ENCODE measurements at places on chromosomes 4 and X.

DNA sequence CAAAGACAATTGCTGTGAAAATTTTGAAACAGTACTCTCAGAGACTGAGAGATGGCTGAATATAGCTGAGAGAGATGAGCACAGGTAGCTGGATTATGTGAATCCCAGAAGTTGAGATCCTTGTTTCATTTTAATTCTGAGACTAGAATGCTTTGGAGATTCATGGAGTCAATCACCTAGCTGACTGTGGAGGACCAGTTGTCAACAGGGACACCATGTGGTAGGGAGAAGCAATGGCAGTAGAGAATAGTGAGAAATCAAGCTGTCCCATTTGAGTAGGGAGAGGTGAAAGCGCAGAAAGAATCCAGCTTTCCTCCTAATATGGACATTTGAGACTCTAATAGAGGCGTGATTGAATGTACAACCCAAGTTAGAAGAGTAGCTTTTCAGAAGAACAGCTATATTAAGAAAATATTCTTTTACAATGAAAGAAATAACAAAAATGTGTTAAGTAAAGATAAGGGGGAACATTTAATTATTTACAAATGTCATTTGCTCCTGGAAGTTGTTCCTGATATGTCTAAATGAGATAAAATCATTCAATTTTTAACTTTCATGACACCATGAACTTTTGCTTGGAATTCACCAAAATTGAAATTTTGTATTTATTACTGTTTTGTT lies 30.3 kb upstream of the GLRB start:
- DNase-seq, result peak; percentile 52

DNA sequence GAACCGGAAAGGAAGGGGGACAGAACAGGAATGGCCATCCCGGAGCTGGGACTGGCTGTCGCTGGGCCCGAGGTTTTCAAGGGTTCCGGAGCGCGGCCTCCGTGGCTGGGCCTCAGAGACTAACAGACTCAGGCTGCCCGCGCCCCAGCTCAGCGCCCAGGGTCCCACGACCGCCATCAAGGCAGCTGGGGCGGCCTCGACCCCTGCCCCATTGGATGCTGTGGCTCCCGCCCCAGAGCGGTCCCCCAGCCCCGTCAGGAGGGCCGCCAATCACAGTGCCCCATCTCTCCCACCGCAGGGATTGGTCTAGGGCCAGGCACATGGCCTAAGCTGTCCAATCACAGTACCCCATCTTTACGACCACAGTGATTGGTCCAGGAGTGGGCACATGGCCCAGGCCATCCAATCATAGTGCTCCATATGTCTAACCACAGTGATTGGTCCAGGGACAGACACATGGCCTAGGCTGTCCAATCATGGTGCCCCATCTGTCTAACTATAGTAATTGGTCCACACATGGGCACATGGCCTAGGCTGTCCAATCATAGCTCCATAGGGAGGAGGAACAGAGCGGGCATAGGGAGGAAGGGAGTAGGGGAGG lies 105.3 kb upstream of the NKX1-1 start:
- peak; percentile 66 for DNase-seq

GRCh38 chr4:124806403-124806802 lies 93.9 kb upstream of the ANKRD50 start:
- no peak for DNase-seq

DNA sequence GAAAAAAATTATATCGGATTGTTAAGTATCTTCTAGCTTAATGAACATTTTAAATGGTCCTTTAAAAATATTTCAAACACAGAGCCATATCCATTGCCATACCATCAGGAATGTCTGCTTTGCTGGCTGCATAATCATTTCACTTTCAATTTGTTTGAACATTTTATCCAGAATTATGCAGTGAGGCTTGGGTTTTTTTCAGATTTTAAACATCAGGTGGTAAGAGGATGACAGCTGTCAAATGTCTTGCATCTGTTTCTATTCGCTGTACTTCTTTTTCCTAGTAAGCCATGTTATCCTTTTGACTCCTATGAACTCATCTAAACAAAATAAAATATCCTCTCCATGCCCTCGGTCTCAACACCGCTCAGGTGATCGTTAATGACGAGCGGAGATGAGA lies 802 bp downstream of the RFC1 start:
- DNase-seq, result no peak

- DNase-seq, result no peak
Observed at GRCh38 chr4:141668200-141668910, 32.0 kb downstream of the IL15 start.

DNA sequence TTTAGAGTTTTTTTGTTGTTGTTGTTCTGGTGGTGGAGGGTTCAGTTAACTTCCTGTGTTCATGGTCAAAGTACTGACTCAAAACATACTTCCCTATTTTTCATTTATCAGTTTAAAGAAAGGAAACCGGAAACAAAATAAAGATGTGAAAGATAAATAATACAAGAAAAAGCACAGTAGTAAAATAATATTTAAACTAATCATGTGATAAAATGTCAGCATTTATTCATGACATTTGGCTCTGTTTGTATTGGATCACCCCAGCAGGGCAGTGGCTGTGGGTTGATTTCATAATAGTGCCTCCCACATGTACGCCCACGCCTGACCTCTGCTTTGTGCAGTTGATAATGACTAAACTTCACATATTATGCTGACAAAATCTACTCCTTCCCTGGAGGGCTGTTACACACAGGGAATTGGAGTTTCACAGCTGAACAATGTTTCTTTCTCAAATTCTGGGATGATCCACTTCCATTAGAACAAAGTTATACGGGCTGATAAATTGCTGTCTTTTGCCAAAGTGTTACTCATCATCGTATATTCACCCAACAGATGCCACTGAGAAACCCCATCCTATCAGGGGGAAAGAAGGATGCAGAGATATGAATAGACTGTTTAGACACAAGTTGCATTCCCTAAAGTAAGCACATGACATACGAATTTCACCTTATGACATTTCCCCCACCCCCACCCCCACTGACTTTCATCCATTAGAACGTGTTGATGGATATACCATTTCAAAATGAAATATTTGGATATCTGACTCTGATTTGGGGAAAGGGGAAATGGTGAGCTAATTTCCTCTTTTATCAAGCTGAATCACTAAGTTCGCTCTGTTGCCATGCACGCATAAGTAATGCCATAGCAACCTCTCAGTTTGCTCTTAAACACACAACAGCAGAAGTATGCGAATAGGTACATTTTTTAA lies 48.3 kb downstream of the AMELX start:
- no peak for DNase-seq

GRCh38 chr4:148563684-148564083 lies 121.5 kb upstream of the NR3C2 start:
- DNase-seq, result no peak

GRCh38 chr4:54144661-54145171 lies 44.8 kb downstream of the GSX2 start:
- no peak for DNase-seq

DNA sequence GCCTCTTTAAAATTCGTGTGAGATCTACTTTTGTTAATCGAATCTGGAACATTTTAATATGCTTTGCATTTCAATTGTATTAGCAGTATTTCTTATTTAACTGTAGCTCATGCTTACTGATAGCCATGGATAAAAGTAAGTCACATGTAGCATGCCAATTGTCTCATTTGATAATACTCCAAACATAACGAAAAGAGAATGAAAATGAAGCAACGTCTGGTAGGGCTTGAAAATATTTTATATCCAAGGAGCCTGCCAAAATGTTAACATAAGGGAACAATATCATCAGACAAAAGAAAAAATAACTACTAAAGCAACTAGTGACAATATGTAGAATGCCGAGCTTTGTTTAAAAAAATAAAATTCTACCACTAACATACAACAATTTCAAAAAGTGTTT lies 94.1 kb upstream of the MID1 start:
- DNase-seq, result no peak

Data from globus pallidus (tissue), 1 donor.